ENCODE measurements at places on chromosomes 1 and 21. TPM values are rescaled to one million over a fixed set of nuclear protein-coding genes. Genes with fewer than 3 reads are reported as not detected.

DNA sequence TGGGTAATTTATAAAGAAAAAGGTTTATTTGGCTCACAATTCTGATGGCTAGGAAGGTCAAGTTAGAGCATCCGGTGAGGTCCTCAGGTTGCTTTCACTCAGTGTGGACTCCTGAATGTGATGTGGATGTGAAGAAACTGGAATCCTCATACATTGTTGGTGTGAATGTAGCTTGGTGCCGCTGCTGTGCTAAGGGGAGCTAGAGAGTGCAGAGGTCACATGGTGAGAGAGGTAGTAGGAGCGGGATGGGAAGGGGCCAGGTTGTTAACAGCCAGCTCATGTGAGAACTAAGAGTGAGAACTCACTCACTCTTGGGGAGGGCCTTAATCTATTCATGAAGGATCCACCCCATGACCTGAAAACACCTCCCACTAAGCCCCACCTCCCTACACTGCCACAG lies 21.8 kb downstream of the ITSN1 start:
- DNase-seq: no peak

GRCh38 chr1:37071829-37072228 lies 37.5 kb upstream of the GRIK3 start:
- no peak for DNase-seq

DNA sequence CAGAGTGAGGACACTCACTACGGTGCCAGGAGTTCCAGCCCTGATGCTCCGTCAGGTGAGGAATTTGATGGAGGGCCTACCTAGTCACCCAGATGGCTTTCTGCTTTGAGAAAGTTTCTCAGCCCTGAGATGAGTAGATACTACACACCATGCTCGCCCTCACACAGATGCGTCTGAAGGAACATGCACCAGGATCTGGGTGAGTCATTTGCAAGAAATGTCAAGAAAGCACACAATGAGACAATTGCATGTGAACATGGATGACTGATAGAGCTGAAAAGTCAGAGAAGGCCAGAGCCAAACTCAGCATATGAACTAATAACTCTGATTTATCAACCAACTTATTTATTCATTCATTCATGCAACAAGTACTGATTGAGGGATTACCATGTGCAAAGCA lies 483.9 kb downstream of the OMA1 start:
- DNase-seq: no peak

DNA sequence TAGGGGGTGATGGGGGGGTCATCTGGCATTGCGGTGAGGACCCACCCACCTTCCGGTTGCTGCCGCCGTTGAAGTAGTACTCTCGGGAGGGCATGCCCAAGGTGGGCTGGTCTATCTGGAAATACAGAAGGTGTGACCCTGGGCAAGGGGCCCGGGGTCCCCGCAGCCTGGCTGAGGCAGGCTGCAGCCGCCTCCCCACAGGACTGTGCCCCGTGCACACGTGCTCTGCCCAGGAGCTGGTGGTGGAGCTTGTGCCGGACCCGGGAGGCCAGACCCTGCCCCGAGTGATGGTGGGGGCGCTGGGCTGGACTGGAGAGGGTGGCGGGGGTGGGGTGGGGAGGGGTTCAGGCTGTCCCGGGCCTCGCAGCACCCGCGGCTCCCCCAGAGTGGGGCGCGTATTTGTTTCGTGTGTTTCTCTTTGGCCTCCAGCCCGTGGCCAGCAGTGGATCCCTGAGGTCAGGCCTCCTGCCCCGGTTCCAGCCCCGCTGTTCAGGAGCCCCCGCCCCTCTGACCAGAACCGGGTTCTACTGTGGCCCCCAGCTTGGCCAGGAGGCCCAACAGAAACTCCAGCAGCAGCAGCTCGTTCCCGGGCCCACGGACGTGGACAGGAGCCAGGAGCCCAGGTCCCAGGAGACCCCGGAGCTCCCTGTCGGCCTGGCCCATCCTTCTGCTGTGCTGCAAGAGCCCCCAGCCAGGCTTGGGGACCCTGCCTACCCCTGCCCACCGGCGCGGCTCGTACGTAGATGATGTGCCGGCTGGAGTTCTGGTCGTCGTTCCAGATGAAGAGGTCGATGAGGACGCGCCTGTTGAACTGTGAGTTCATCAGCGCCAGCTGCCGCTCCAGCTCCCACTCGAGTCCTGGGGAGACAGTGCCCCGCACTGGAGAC lies 19.2 kb downstream of the PRXL2B start:
- no peak for DNase-seq

- DNase-seq: no peak
Measured at GRCh38 chr1:6948416-6948815, 163.2 kb downstream of the CAMTA1 start.

DNA sequence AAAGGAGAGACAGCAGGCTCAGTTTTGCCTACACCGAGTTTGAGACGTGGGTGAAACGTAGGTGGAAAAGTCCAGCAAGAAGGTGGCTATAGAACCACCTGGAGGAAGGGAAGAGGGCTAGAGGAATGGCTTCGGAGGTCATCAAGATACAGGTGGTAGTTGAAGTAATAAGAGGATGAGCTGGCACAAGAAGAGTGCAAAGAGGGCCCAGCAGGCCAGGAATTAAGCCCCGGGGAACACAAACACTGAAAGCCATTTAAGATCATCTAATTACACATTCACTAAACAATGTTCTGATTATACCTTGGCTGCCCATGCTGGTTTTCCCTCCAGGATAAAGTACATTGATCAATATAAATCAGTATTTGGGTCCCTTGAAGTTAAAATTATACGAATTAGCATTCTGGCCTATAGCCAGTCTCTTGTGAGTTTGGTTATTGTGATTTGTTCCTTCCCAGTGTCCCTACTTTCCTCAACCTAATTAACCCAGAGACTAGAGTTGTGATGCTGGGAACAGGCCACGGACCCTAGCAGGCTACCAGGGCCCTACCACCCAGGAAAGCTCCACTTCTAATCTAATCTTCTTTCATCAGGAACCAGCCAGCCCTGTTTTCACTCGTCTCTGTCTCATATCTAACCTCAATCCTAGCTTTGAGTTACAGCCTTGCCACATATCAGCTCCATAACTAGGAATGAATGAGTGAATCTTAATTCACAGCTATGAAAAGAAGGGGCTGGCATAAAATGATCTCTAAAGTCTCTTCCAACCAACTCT lies 26.4 kb upstream of the PPP1R15B start:
- no peak for DNase-seq

GRCh38 chr1:30384286-30385245 lies 338.8 kb downstream of the MATN1 start:
- DNase-seq: no peak

DNA sequence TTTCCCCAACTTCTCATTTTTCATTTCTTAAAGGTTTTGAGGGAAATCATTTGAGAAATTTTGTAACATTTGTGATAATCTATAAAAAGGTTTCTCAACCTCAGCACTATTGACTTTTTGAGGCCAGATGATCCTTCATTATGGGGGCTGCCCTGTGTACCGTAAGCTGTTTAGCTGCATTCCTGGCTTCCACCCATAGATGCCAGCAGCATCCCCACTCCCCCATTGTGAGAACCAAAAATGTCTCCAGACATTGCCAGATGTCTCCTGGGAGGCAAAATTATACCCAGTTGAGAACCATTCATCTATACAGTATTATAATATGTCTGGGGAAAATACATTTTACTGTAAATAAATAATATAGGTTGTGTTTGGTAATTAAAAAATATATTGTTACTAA lies 146.0 kb downstream of the PBX1 start:
- DNase-seq: no peak

DNA sequence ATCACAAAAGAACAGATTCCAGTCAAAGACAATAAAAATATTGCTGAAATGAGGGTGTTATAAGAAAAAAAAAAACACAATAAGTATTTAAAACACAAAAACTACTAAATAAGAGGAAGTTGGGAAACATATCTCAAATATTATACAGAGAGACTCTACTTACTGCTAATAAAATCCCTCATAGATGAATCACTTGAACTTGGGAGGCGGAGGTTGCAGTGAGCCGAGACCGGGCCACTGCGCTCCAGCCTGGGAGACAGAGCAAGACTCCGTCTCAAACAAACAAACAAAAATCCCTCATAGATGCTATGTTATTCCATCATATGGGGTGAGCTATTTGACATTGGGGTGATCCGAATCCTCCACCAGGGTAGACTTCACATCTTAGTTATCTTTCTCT lies 48.0 kb upstream of the ZNF281 start:
- DNase-seq: no peak

DNA sequence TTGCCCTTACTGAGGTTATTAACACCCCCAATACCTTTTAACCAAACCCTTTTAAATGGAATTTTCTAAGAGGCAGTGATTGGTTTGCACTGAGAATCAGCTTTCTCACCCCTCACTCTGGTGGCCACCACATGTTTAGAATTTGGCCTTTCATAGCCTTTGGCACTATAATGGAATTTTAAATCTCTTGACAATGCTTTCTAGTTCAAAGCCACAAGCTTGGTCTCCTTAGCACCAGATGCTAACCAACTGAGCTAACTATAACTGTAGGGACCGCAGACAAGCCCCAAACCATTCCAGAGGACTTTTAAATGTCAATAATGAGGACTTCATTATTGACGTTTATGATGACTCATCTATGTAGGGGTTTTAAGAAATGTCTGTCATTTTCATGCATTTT lies 238.7 kb upstream of the SNX7 start:
- DNase-seq: no peak

- no peak for DNase-seq
Measured at GRCh38 chr21:32653326-32653901, 41.2 kb upstream of the CFAP298 start.

GRCh38 chr1:228176461-228177182 lies 11.0 kb downstream of the IBA57 start:
- DNase-seq: no peak

- no peak for DNase-seq
Measured at GRCh38 chr1:117093870-117094621, 27.5 kb downstream of the TRIM45 start.

DNA sequence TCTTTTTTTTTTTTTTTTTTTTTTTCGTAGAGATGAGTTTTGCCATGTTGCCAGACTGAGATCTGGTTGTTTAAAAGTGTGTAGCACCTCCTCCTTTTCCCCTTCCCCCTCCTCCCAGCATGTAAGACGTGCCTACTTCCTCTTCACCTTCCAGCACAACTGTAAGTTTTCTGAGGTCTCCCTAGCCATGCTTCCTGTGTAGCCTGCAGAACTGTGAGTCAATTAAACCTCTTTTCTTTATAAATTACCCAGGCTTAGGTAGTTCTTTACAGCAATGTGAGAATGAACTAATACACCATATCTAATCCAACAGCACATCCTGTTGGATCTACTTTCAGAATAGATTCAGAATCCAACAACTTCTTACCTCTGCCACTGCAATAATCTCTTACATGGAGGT lies 111.1 kb downstream of the CLIC6 start:
- no peak for DNase-seq

DNA sequence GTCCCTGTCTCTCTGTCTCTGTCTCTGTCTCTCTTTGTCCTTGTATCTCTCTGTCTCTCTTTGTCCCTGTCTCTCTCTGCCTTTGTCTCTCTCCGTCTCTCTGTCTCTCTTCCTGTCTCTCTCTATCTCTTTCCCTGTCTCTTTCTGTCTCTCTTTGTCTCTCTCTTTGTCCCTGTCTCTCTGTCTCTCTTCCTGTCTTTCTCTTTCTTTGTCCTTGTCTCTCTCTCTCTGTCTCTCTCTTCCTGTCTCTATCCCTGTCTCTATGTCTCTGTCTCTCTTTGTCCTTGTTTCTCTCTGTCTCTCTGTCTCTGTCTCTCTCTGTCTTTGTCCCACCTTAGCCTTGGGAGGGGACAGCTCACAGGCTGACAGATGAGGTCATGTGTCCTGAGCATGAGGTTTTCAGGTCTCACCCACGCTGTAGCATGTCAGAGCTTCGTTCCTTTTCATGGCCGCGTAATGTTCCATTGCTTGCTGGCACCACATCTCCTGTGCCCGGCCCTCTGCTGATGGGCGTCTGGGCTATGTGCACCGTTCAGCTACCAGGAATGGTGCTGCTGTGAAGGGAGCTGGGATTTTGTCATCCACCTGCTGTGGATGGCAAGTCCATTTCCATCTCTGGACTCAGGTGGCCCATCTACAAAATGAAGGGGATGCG lies 27.6 kb downstream of the TP73 start:
- no peak for DNase-seq

DNA sequence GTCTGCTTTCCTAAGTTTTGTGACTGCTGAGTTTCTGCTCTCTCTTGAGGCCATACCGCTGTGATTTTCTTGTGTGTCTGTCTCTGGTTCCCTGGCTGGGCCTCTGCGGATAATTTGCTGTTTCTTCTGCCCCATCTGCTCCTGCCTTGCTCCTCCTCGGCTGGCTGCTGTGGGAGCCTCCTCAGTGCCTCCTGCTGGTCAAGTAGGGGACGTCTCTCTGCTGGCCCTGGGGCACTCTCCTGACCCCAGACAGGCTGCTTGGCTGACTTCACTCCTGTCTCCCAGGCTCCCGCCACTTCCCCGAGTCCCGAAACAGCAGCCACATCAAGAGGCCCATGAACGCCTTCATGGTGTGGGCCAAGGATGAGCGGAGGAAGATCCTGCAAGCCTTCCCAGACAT lies 28.5 kb downstream of the ETNK2 start:
- no peak for DNase-seq

DNA sequence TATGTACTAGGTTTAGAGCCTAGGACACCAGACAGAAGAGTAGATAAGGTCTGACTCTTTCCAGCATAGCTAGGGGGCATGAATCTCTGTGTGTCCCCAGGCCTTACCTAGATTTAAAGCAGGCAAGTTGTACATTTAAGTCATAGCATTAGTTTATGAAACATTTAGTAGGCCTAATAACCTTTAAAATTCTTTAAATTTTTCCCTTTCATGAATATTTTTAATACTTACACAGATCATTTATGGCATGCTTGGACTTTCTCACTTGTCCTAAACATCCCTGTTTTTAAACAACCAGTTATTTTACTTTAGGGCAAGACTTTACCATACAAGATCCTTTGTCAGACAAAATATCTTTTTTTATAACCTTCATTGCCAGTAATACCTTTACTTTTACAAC lies 258.4 kb upstream of the ZRANB2 start:
- no peak for DNase-seq

- DNase-seq: no peak
Measured at GRCh38 chr1:36673202-36673601, 190.5 kb upstream of the CSF3R start.

- DNase-seq: no peak
Measured at GRCh38 chr1:239731082-239731748, 344.8 kb downstream of the CHRM3 start.

- DNase-seq: peak; percentile 15
Measured at GRCh38 chr1:220692436-220693228, 2.5 kb downstream of the C1orf115 start.

- no peak for DNase-seq
Measured at GRCh38 chr1:37629008-37629407, 5.7 kb downstream of the RSPO1 start.

HIVEP3 gene
- 8.7 TPM for polyA plus RNA-seq

XCL2 gene
- polyA plus RNA-seq: 0.41 TPM

NDUFS2 gene
- 95.2 TPM for polyA plus RNA-seq

FOXD3 gene
- polyA plus RNA-seq: not detected

MEGF6 gene
- polyA plus RNA-seq: 52.4 TPM

ANGPTL3 gene
- polyA plus RNA-seq: not detected

BSND gene
- not detected for polyA plus RNA-seq

SPATC1L gene
- polyA plus RNA-seq: 6.6 TPM

C1orf105 gene
- polyA plus RNA-seq: not detected

VHLL gene
- polyA plus RNA-seq: not detected

CAMTA1 gene
- polyA plus RNA-seq: 52.3 TPM

TSPAN1 gene
- 105 TPM for polyA plus RNA-seq

CD247 gene
- polyA plus RNA-seq: 5.9 TPM

All from lung (tissue), 17 donors.